ENCODE measurements at places on chromosomes 4 and X.

- DNase-seq: no peak
Measured at GRCh38 chrX:123324625-123325024, 140.5 kb downstream of the GRIA3 start.

GRCh38 chr4:189117426-189117825 lies 823.2 kb upstream of the FRG1 start:
- no peak for DNase-seq

DNA sequence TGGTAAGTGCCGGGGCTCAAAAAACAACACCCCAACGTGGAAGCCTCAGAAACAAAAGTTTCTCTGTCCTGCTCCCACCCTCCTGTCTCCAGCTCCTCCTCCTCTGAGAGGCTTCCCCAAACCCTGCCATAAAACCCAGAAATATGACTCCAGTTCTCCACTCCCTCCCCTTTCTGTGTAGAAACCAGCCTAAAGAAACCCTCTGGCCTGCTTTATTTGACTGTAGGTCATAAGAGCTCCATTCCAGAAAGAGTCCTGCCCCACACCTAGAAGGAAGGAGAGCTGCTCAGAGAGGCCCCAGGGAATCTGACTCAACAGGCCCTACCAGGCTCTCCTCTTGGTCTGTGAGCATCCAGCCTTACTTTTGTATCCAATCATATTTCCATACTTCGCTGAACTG lies 872 bp upstream of the S100P start:
- DNase-seq: no peak

DNA sequence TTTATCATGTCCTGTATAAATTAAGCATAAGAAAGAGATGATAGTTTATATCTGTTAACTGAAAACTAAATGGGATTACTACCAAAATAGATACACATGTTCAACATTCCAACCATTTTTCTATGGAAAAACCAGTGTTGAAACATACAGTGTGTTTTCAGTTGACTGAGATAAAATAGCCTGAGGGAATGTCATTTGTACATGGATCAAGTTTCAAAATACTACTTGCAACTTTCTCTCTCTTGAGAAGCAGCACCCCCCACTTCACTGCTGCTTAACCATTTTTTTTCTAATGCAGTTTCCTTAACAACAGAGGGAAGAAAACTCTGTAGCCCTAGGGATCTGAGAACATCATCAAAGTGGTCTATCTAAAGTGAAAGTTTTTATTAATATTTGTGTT lies 70.8 kb downstream of the NPNT start:
- DNase-seq: no peak

- DNase-seq: no peak
Measured at GRCh38 chr4:42310358-42310757, 86.9 kb upstream of the SHISA3 start.

DNA sequence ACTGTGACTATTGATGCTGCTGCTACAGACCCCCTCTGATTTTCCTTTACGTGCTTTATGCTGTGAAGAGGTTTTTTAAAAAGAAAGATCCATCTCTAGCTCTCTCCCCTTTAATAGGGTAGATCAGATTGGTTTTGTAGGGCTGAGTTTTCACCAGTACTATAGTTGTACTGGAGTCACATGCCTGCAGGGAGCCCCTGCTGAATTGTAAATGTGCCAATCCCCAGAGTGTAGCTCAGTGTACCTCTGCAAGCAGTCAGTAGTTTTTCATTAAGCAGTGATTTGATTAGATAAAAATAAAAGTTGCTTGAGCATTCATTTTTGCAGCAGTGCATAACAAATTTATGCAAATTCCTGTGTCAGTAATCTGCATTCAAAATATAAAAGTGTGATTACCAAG lies 179.2 kb downstream of the IL1RAPL2 start:
- DNase-seq: no peak

DNA sequence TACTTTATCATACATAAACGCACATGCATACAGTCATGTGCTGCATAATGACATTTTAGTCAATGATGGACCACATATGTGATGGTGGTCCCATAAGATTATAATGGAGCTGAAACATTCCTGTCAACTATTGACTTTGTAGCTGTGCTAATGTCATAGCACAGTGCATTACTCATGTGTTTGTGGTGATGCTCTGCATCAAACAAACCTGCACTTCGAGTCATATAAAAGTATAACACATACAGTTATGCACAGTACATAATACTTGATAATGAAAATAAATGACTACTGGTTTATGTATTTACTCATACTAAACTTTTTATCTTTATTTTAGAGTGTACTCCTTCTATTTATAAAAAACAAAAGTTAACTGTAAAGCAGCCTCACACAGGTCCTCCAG lies 60.5 kb upstream of the MCUB start:
- no peak for DNase-seq

DNA sequence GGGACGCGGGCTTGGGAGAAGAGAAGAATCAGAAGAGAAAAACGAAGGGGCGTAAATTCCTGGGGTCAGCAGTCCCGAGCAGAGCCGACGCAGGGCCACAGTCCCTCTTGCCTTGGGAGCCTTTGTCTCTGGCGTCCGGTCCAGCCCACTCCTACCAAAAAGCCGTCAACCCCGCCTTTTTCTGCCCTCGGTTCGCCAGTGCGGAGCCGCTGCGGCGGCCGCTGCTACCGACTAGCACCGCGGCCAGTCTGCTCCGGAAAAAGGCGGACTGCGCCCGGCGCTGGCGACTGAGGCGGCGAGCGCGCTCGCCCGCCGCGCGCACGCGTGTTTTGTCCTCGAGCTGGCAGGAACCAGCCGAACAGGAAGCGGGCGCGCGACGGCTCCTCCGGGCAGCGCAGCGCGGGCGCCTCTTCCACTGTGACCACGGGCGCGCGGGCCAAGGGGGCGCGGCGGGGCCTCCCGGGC lies 502 bp downstream of the HNRNPDL start:
- DNase-seq: no peak
